Sigmoid colon (tissue), 7 donors: ENCODE measurements at places on chromosomes 2 and 18. TPM values are rescaled to one million over a fixed set of nuclear protein-coding genes. Genes with fewer than 3 reads are reported as not detected.

- no peak for DNase-seq
These were observed 234.0 kb downstream of the EPHA4 start for GRCh38 chr2:221337957-221338685.

- DNase-seq: no peak
These were observed 10.8 kb downstream of the IWS1 start for GRCh38 chr2:127515383-127515915.

- DNase-seq: peak; percentile 32
These were observed 213.2 kb downstream of the GBX2 start for GRCh38 chr2:235954888-235955480.

- no peak for DNase-seq
These were observed 481.9 kb upstream of the SETBP1 start for GRCh38 chr18:44198612-44199284.

DNA sequence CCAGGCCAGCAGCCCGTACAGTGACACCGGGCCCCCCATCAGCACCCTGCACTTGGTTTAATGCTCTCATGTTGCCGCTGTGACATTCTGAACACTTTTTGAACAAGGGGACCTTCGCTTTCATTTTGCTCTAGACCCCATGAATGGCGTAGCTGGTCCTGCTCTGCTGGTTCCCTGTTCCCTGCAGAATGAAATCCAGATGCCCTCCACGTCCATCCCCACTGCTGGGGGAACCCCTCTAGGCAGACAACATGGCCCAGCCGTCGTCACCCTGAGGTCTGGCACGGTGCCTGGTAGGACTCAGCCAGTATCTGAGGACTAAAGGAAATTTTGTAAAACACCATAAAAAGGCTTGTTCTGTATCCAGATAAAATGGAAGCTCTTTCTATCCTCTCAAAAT is 128.6 kb downstream of the KCTD1 start:
- peak; percentile 58 for DNase-seq

GRCh38 chr2:135791418-135792190 is 45.4 kb downstream of the LCT start:
- no peak for DNase-seq

DNA sequence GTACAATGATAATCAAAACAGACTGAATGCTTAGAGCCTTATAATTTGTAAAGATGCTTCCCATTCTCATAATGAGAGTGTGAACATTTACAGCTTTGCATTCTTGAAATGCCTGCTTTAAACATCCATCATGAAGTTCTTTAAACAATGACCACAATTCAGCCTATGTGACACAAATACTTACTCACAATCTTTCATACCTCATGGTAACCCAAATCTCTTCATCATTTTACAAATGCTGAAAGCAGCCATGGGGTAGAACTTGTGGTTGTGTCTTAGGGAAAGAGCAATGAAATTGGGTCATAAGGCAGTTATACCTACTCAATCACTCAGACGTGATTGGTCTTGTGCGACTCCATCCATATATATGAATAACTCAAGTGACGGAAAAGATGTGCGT is 140.7 kb downstream of the RND3 start:
- no peak for DNase-seq

DNA sequence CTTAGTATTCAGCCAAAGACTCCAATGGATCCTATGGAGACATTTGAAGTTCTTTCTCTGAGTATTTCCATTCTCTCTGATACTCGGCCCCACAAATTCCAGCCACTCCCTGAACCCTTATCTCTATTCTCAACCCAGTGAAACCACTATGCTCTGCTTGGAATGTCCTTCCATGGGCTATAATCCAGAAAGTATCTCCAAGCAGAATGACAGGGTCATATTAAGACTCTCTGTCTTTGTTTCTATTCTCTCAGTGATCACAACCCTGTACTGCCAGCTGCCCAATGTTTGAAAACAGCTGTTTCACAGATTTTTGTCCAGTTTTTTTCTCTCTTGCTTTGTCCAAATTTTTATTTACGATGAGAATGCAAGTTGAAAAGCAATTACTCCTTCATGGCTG is 21.9 kb downstream of the CHMP3 start:
- no peak for DNase-seq

DNA sequence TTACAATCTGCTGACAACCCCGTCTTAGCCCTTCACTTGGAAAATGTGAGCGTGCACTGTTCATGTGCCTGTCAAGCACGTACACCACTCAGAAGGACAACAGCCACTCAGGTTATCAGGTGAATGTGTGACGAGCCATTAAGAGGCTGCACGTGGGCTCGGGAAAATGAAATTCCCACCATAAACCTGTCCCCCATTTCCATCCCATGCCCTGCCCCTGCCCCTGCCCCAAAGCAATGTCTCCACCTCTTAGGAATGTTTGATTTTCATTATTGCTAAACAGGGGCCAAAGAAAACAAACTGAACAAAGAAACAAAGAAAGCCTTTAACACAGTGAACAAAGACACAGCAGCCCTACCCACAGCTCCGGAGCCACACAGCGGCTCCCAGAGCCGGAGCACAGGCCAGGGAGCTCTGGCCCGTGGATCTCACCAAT is 90.5 kb downstream of the TMEM18 start:
- DNase-seq: no peak

DNA sequence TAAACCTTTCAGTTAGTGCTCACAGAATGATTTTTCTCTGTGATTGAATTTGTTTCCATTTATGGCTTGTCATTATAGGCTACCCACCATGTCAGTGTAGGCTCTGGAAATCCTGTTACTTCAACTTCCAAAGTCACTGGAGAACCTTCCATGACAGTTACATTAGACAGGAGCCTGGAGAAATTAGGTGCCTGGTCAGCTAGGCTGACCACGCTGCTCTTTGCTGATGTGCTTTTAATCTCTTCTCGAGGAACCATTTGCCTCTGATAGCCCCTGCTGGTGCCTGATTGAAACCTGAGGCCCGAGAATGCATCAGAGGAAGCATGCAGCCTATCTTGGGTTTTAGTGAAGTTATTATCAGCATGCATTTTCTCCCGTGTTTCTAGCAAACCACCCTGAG is 29.6 kb upstream of the TTN start:
- no peak for DNase-seq

DNA sequence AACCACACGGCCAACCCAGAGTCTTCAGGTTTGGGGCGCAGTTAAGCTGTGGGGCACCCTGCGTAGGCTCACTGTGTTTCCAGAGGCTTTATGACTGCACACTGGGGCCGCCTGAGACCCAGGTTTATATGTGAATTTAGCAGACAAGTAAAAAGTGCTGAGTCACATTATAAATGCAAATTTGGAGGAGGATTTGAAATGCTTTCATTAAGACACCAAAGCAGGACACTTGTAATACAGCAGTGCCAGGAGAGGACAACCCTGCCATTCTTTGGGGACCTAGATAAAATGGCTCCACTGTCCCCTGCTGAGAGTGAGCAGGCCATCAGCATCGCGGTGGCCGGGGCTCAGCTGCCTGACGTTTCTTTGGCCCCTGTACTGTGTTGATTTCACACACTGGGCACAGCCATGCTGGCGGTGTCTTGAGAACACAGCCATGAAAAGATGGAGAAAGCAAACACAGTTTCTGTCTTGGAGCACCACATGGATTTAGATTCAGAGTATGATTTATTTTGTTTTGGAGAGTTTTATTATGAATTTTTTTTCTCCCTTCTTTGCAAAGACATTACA is 10.2 kb downstream of the ACKR3 start:
- DNase-seq: peak; percentile 67

GRCh38 chr2:207048416-207048815 is 109.1 kb downstream of the CPO start:
- no peak for DNase-seq

DNA sequence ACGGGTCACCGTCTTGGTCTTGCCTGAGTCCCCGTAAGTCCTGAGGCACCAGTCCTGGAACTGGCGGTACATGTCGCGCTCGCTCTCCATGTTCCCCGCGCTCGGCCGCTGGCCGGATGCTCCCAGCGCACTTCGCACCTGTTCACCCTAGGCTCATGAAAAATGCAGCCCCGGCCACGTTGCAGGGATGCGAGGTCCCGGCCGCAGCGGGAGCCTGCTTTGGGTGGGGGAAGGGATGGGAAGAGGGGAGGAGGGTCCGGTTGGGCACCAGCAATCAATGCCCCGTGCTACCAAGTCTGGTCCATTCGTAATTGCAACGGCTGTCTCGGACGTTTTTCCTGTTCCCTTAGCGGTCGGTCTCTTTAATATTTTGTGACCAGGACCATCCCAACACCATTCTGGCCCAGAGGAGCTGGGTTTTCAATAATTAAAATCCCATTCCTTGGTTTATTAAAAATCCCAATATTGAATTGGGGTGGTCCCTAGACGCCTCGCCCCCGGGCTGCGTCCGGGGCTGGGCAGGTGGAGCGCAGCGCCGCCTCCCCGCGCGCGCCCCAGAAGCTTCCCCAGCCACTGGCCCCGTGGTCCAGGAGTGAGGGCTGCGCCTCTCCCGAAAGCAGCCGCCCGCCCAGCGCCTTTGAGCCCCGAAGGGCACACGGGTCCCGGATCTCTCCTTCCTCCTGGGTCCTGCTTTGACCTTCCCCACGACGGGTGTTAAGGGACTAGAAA is 1.4 kb downstream of the NOL4 start:
- DNase-seq: no peak

Gene MYO7B
- total RNA-seq: 0.54 TPM

Gene GLI2
- total RNA-seq: 2.9 TPM

Gene TGFA
- 3.2 TPM for total RNA-seq

Gene METTL4
- 5.7 TPM for total RNA-seq

Gene HNMT
- 29.9 TPM for total RNA-seq

Gene ANKRD29
- total RNA-seq: 3.0 TPM

Gene ADAM23
- total RNA-seq: 2.1 TPM

Gene LINC00305
- not detected for total RNA-seq

Gene MAPRE2
- total RNA-seq: 25.0 TPM

Gene MTCL1
- total RNA-seq: 58.5 TPM

Gene STK17B
- 9.0 TPM for total RNA-seq

Gene DSC2
- 2.7 TPM for total RNA-seq

Gene CAPN13
- not detected for total RNA-seq
